ENCODE measurements at places on chromosomes 11 and 22.

GRCh38 chr11:13480198-13480597 lies 15.6 kb downstream of the PTH start:
- no peak for DNase-seq

- no peak for DNase-seq
These were observed 59.1 kb upstream of the ANO5 start for GRCh38 chr11:22133776-22134175.

DNA sequence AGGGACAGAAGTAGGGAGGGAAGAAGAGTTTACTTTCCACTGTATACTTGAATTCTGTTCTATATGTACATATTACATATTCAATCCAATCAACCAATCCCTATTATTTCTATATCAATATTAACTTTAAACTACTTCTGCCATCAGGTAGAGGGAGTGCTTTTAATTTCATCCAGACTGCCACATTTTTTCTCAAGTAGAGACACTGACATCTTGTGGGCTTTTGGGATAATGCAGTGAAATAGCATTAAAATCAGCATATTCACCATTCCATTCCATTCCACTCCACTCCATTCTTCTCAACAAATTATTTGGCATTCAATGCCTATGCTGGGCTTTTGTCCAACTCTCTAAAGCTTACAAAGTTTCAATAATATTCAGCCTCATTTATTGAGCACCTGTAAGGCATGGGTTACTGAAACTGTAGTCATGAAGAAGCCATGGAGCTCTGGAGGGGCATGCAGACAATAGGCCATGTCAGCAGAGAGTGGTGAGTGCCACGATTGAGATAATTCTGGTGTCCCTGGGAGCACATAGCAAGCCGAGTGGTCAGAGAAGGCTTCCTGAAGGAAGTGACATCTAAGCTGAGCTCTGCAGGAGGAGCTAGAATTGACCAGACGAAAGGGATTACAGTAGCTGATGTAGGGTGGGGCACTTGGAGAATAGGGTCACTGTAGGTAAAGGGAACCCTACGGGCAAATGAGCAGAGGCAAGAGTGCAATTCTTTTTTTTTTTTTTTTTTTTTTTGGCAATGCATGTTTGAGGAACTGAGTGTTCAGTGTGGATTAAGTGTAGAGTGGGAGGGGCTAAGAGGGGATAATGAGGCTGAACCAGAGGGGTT lies 12.8 kb upstream of the CLPB start:
- peak; percentile 75 for DNase-seq

DNA sequence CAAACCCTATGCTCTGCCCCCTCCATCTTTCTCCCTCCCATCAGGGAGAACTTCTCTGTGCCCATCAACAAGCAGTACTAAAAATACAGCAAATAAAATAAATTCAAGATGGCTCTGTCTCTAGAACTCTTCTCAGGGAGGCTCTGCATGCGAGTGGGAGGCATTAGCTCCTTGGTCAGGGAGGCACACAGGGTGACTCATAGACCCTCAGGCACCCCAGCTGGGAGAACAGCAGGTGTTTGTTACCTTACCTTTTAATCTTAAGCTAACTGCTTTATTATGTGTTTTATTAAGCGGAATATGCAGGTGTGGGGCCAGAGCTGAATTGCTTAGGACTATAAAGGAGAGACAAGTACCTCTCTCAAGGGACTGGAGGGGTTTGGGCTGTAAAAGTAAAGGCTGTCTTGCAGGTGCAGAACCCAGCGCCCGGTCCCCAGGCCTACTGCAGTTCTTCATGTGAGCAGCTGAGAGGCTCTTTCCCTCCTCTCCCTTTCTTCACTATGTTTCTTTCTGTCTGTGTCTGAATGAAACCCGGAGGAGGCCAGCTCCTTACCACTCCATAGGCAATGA lies 20.8 kb downstream of the CSNK2A3 start:
- DNase-seq: no peak
